Stimulated activated CD8-positive, alpha-beta memory T cell treated with anti-CD3 and anti-CD28 coated beads, Interleukin-12 subunit alpha, Interleukin-12 subunit beta, amount 100 ng/mL, for 4 hours (primary cell): ENCODE measurements at places on chromosomes 2 and 18.

DNA sequence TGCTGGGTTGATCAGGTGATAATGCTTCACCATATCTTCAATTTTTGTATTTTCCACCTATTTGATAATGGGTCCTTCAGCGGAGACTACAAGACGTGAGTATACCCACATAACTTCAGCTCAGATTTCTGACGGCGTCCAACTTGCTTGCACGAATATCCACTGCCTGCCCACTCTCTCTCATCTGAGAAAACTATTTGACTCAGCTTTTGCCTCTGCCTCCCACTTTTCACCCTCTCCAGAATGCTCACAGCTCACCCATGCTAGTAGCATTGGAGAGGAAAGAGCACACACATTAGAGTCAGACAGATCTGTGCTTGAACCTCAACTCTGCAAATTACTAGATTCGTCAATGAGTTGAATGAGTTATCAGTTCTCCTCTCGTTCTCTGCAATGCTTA lies 166.8 kb downstream of the BCL2 start:
- DNase-seq: no peak

DNA sequence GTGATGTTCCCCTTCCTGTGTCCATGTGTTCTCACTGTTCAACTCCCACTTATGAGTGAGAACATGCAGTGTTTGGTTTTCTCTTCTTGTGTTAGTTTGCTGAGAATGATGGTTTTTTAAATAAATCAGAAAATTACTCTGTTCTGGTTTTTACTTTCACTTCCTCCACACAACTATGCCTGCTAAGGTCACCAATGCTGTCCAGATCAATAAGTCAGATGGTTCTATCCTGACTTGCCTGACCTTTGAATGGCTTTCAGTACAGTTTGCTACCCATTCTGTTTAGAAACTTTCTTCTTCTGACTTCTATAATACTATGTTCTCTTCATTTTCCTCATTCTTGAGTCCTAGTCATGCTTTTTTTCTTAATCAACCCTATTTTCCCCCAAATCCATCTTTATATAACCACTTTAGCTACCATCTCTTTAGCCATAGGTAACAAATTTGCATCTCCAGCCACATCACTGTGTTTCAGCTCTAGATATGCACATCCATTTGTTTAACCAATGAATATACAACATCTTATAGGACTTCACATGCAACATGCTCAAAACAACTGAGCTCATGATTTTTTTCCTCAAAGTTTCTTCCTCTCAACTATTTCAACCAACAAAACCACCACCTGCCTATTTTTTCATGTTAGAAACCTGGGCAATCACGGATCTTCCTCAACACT lies 58.8 kb upstream of the SLC38A11 start:
- DNase-seq: no peak

GRCh38 chr2:28704621-28705020 lies 47.0 kb upstream of the PPP1CB start:
- DNase-seq: no peak

DNA sequence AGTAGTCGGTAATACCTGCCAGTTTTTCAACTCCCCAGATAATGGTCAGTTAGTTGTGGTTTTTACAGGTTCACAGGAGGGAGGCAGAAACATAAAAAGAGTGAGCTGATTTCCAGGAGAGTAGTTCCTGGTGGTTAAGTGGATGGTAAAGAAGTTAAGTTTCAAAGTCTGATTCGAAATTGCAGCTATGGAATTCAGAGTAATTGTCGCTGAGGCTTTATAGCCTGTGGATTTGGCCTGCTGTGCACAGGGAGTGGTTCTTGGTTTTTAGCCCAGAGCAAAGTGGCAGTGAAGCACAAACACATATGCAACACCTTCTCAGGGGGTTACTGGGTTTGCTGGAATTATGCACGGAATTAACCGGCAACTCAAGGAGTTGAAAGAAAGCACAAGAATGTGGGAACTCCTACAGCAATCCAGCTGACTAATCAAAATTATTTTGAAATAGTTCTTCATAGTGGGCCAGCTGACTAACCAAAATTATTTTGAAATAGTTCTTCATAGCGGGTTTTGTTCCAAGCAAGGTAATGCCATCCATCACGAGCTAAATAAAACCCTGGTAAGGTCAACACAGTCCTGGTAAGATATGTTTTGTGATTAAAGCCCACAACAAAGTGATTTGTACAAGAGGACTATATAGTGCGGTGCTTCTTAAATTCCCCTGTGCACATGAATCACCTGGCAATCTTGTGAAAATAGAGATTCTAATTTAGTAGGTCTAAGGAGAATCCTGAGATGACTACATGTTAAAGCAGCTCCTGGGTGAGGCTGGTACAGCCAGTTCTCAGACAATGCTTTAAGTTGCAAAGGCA lies 94.4 kb downstream of the SGPP2 start:
- no peak for DNase-seq

DNA sequence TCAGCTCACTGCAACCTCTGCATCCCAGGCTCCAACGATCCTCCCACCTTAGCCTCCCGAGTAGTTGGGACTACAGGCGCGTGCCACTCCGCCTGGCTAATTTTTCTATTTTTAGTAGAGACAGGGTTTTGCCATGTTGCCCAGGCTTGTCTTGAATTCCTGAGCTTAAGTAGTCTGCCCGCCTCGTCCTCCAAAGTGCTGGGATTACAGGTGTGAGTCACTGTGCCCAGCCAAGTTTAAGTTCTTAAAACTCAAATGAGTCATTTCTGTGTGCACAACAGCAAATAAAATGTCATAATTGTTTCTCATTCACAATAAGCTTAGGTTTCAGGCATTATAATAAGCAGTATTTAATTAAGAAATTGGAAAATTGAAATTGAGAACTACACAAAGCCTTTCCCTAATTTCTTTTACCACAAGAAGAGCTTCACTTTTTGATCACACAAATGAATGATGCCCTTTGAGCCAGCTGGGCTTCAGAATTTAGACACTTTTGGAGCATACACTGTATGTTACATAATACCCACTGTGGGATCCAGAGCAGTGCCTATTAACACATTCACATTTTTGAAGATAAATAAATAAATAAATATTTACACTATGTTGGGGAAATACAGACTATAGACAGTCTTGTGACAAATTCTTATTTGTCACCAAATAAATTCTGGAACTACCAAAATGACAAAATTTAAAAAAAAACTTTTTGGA lies 8.6 kb upstream of the ME2 start:
- no peak for DNase-seq

GRCh38 chr2:182726473-182726872 lies 10.4 kb downstream of the DNAJC10 start:
- no peak for DNase-seq

DNA sequence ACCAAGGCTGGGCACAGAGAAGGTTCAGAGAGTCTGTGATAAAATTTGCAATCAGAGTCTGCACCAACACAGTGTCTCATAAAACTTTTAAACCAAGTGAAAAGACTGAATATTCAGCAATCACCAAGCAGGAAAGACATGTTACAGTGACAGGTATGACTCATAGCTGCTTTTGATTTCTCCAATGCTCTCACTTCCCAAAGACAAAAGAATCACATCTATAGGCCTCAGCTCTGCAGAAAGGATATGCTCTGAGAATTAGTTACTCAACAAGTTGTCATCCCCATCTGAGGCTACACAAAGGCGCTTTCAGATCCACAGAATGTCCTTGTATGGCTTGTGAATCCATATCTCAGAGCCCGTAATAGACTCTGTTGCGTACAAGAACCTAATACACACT lies 92.5 kb downstream of the KCNF1 start:
- no peak for DNase-seq

- no peak for DNase-seq
Observed at GRCh38 chr2:142139384-142139783, 8.6 kb upstream of the LRP1B start.

DNA sequence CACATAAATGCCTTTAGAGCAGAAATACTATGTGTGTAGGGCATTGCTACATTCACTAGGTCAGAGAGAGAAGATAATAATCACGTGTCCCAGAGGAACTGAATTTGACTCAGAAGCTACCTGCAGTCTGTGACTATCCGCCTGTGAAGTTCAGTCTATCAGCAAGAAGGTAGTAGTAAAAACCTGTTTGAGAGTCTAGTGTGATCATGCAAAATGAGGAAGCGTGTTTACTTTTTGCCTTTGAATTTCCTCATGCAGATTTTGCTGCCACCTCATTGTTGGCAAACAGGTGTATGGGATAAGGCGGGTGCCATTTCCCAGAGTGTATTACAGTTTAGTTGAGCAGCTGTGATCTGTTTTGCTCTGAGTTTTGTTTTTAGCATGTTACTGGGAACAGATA lies 403.9 kb upstream of the FANCL start:
- no peak for DNase-seq

DNA sequence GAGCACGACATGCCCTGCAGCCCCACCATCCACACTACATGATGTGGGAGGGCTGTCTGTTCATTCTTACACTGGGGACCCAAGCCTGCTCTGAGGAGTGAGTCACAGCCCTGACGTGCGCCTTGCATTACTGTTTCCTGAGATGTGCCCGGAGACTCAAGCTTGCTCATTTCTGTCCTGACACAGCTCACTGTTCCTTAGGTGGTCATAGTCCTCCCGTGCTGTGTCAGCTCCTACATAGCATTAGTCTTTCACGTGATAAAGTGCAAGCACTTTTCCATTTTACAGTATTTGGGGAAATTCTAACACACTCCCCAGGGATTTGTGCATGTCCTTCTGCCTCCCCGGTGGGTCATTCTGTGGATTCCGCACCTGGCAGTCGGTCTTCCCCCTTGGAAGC lies 46.2 kb upstream of the TRIM43B start:
- DNase-seq: no peak

DNA sequence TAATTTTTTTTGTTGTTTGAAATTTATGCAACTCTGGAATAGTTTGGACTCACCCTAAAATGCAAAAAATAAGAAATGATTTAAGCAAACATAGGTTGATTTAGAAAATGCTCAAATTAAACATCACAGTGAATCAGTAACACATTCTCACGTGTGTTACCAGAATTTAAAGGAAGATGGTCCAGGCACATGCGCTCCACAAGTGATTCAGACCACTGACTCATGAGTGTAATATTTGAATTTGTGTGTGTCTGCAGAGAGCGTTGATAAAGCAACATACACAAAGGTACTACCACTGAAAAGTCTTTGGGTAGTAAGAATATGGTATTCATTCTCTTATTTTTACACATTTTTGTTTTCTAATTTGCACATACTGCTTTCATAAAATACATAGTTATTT lies 7.9 kb downstream of the SS18 start:
- no peak for DNase-seq

DNA sequence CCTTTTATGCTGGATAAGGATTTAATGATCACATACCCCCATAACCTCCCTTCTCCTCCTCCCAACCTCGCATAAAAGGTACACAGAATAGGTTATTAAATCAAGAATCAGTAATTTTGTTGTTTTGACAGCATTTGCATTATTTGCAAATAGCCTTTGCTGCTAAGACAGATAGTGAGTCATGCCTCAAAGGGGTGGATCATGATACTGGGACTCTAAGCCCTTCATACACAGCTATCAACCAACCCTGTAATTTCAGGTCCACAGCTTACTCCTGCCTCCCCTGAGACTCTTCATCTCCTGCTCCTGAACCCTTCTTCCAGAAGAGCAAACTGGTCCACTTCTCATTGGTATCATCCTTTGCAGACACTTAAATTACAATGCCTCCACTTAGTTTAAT lies 73.8 kb upstream of the KLHL29 start:
- no peak for DNase-seq

GRCh38 chr18:49562481-49563129 lies 748 bp downstream of the LIPG start:
- no peak for DNase-seq

DNA sequence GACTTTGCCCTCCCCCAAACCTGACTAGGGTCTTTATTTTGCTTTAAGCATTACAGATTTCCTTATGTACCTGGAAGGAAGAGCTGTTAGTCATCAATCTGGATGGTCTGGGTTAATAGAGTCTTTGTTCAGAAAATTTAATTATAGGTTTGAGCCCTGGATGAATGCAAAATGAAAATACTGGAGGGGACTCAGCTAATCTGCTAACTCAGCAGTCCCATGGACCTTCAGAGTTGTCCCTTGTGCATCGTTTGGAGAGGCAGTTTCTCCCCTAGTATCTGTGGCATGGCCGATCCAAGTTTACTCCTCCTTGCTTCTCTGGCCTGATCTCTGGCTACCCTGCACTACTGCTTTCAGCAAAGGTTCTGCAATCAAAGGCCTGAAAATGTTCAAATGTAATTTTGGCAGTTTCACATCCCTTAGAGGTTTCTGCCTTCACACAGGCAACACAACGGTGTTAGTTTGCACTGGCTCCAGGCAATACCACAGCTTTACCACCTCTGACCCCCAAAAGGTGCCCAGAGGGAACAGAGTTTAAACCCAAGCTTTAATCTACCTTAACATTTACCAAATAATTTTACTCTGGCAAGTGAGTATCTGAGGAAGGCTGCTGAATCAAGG lies 134.3 kb downstream of the THADA start:
- DNase-seq: no peak

- DNase-seq: no peak
Observed at GRCh38 chr2:24680196-24680595, 113.0 kb downstream of the PTRHD1 start.

GRCh38 chr2:239363946-239364637 lies 36.7 kb downstream of the HDAC4 start:
- DNase-seq: peak; percentile 22

DNA sequence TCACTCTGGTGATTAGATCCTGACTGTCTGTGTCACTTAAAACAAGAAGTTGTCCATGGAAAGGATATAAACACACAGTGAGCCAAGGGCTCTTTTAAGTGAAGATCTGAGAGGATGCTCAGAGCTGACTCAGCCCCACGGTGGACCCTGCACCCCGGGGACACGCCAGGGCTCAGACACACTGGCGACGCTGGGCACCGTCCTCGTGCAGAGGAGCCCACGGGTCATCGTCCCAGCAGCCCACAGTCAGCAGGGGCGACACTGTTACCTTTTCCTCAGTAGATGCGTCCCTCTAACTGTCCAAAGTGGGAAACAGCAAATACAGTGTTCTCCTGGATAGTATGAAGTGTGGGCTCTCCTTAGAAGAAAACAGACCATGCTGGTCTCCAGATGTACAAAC lies 225.6 kb downstream of the HDAC4 start:
- no peak for DNase-seq

DNA sequence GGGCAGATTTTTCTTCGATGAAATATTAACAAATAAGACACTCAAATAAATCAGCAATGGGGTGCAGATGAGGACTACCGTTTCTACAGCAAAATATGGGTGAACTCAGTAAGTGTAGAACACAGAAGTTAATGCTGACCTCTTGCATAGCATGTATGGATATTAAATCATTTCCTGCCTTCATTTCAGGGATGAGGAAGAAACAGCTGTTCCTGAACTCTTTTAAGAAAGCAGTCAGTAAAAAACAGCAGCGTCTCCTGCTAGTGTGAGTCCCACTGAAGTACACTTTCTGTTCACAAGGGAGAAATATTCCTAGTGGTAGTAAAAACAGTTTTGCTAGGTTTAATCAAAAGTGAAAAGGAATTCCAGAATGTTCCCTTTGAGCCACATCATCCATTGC lies 379.0 kb downstream of the ZEB2 start:
- DNase-seq: no peak

DNA sequence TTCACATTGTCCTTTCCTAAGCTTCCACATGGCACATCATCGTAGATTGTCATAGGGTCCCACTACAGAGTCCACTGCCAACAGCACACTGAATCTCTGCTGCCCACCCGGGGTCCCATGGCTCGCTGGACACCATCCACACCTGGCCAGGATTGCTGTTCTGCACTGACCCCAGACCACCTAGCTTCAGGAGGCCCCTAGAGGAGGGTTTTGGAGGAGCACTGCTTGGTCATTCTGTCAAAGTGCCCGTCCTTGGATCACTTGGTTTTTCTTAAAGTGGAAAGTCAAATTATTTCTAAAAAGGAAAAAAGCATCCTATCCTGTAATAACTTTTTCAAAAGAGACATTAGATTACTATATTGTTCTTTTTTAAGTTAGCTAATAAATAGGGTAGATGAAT lies 59.0 kb downstream of the CHRNA1 start:
- DNase-seq: no peak
